ENCODE measurements at places on chromosomes 7 and 10.

- DNase-seq: no peak
Measured at GRCh38 chr10:72335394-72336258, 19.1 kb downstream of the DNAJB12 start.

GRCh38 chr7:28065308-28065707, 115.3 kb downstream of the JAZF1 start:
- no peak for DNase-seq

DNA sequence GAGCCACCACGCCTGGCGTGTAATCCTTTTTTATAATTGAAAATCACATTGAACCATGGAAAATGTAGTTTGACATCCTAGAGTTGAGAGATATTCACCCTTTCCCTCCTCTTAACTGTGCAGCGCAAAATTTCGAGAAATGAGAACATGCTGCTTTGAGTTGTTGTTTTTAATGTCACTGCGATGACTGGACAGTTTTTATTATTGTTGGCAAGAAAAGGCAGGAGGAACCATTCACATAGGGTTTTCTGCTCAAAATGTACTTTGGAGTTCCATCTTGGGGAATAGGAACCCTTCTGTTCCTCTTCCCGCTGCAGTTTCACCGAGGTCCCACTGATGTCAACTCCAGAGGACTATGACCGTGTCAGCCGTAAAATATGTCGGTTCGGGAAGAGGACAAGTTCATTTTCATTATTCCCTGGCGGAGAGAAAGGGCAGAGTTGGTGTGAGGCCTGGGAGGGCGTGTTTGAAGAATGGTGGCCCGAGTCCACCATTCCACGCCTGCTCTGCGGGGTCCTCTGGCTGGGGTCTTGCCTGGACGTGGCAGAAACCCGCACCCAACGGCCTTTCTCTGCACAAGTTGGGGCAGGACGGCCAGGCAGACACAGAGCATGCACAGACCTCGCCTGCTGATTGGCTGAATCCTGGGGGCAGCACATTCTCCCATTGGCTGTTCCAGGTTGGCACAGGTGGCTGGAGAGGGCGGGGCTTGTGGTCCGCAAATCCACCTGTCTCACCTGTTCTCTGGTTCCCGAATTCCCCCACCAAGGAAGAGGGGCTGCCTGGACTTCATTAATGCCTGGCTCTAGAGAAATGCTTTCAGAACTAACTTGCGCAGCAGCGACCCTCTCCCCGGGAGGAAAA, 105.1 kb upstream of the TCF7L2 start:
- no peak for DNase-seq

- DNase-seq: no peak
Measured at GRCh38 chr10:59631237-59631636, 78.4 kb downstream of the SLC16A9 start.

DNA sequence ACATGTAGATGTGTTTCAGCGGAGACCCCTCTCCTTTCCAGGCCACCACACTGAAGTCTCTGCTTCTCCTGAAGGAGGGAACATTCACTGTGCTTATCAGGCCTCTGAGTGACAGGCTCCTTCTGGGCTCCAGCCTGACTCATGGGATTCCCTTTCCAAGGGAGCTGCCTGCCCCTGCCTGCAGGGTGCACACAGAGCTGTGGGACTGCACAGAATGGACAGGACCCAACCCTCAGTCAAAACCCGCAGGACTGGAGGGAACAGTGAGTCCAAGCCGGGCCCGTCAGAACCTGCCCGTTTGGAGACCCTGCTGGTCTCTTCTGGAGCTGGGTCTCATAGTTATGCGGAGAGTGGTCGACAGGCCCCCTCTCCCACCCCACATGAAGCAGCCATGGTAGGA, 32.6 kb downstream of the PLAC9 start:
- DNase-seq: no peak

- no peak for DNase-seq
Measured at GRCh38 chr10:14036233-14036632, 294.5 kb downstream of the FRMD4A start.

DNA sequence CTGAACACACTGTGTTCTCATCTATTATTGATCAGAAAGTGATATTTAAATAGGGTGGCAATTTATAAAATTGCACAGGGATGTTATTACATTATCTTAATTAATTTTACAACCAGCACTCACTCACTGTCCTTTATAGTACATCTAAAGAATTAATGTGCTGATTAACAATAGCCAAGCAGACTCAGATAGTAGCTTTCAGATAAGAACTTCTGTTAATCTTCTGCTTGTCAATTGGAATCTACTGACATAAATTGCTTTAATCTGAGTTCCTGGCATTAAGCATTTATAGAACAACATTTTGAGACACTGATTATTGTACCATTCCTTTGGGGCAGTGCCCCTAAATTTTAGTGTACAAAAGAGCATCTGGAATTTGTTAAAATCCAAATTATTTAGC, 408.9 kb downstream of the GRM8 start:
- no peak for DNase-seq

GRCh38 chr7:67593794-67594193, 597.2 kb downstream of the TYW1 start:
- no peak for DNase-seq
